Fibroblast of lung (primary cell): ENCODE measurements at places on chromosomes 4 and X.

DNA sequence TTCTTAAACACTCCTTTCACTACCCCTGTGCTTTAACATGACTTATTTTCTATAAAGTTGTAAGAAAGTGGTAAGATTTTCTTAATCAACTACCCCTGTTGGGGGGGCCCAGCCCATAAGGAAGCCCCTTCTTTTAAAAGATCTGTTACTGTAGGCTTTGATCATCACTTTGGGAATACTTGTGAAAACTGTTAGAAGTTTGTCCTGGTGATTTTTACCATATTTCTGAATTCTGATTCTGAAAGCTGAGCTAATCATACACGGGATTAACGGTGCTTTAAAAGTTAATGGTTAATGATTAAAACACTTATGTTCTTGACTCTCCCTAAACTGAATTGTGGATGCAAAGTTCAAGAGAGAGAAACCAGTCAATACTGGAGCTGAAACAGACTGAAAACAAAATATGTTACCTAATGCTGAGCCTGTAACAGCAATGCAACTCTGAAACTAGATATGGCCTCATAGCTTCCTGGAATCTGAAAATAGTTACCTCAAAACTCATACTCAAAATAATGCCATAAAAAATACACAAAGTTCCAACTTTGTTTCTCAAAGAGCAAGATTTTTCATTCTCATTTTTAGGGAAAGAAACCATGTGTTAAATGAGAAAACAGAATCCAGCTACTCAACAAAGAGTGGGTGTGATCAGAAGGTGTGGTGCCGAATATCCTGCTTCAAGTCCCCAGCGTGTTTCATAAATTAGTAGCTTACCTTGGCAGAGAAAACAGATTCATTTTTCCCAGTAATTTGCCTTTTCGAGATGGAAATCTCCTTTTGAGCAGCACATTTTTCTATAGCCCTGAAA is 31.6 kb downstream of the ADH7 start:
- peak; percentile 79 for DNase-seq

- peak; percentile 75 for DNase-seq
Observed at GRCh38 chrX:9352694-9353411, 112.0 kb upstream of the TBL1X start.

DNA sequence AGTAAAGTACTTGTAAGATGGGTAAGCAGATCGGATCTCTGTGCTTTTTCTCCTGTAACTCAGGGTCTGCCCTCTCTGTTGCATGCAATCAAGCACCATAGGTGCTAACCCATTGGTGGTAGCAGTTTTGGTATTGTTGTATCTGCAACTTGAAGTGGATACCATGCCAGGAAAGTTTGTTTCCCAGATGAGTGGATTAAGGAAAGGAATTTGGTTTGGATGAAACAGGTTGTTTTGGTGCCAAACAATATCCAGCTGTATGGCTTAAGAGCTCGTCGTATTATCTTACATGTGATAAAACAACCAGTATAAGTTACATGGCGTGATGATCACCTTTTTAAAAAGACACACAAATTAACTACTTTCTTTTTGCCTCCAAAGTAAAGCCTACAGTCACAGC is 280.9 kb upstream of the TENM3 start:
- peak; percentile 70 for DNase-seq

DNA sequence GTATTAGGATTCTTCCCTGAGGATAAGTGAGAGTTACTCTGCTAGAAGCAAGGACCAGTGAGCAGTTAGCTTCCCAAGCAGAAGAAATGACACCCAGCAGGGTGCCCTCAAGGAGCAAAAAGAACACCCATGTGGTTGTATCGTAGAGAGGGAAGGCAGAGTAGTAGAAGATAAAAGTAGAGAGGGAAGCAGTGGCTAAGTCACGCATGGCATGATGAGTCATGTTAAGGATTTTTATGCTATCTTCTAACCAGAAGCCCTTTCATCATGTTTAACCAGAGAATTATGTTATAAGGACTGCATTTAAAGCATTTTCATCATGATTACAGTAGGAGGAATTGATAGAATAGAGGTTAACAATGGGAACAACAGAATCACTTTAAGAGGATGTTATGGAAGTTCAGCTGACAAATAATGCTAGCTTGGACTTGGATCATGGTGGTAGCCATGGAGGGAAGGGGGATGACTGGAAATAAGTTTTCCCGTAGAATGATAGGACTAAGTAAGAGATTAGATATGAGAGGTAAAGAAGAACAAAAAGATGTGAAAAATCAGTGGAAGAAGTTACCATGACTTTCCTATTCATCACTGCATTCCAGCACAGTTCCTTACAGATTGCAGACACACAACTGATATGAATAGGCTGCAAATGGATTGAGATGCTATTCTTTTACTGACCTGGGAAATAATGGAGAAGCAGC is 383.5 kb upstream of the INTU start:
- peak; percentile 18 for DNase-seq

- no peak for DNase-seq
Observed at GRCh38 chrX:1500701-1501624, 36.0 kb downstream of the P2RY8 start.

DNA sequence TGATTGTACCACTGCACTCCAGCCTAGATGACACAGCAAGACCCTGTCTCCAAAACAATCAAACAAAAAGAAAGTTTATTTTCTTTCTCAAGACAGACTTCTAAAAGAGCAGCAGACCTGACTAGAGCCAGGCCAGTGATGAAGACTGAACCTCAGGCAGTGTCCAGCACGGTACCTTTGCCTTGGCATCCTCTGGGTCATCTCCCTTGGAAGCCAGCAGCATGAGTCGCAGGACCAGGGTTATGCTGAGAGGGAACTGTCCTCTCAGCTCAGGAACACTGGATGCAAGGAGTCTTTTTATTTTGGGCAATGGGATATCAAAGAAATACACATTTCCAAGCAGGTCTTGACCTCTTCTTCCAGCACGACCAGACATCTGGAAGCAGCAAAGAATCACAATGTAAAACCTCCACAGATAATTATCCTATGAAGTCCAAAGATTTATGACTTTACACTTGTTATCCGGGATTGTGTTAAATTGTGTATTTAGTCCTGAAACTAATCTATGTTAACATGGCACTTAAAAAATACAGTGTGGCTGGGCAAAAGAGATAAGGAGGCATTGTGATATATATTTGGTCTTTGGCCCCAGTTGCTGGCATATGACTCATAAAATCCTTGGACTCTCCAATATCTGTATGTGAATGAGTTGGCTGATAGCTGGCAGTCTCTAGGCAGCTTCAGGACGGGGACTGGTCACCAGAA is 66.0 kb upstream of the DDX60 start:
- DNase-seq: no peak

DNA sequence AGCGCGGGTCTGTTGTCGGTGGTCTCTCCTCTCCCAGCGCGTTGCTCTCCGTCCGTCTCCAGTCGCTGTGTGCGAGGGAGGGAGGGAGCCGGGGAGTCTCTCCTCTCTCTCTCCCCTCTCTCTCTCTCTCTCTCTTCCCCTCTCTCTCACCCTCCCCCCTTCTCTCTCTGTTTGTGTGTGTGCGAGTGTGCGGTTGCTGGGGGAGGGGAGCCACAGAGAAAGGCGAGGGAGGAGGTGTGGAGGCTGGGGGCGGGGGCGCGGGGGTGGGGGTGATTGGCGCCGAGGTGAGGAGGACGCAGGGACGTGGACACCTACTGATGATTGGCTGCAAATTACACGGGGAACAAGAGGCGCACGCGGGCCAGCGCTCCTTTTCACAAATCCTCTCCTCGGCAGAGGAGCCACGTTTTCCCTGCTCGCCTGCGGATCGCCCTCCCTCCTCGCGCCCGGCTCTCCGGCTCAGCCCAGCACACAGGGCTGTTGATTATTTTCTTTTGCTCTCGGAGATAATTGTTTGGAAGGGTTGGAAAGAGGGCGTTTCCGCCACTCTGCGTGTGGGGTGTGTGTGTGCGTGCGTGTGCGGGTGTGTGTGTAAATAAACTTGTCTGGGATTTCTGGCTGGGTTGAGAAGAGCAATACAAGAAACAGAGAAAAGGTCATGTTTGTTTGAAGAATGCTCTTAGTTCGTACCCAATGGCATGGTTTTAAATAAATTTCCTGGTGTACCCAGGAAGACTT is at the start of gene CXXC4:
Gene CXXC4 (minus strand): TSS at position 73 of the 738 bp plus-strand sequence. CDS start 3,092 bp downstream, outside the sequence.
- peak; percentile 66 for DNase-seq

DNA sequence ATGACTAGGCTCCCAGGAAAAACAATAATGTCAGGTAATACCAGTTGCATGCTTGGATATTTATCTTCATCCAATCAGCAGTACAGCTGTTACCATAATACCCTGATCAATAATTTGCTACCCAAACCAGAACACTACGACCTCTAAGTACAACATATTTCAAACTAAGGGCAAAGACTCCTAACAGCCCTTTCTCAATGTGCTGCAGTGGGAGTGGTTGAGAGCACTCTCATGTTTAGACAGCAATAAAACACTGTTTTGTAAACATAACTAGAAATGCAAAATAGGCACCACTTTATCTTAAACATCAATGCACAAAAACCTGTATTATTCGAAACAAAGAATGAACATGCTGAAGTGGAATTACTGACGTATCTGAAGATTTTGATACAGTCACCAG is 28.9 kb downstream of the PPARGC1A start:
- DNase-seq: no peak

DNA sequence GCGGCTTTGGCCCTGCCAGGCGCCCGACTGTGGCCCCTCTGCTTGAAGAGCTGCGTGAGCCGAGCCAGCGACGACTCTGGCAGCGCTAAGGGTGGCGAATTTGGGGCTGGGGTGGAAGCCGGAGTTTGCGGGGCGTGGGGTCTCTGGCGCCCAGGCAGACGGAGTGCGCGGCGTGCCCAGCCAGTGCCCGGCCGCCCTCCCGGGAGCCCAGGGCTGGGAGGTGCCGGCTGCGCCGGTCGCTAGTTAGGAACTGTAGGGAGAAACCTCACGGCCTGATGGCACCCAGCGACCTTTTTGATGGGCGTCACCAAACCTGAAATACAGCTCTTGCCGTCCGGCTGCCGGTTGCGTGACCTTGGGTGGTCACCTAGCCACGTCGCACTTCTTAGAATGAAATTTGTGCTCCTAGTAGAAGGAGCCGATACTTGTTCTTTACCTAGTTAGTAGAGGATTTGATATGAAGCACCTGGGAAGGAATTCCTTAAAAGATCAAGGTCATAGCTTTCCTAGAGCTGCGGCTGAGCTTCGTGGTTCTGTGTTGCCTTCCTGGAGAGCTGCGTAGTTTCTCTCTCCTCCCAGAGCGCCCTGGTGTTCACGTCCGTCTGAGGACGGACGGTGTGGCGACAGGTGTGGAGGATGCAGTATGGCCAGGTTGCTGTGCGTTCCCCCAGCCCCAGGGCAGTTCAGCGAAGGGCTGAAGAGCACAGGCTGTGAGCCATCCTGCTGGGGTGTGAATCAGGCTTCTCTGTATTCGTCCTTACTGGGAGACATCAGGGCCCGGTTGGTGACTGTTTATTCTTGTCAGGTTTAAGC is 680 bp downstream of the MAEA start:
- DNase-seq: no peak

- DNase-seq: no peak
Observed at GRCh38 chr4:94591289-94591688, 139.5 kb downstream of the PDLIM5 start.

- no peak for DNase-seq
Observed at GRCh38 chrX:10506781-10507180, 113.6 kb downstream of the MID1 start.

- DNase-seq: no peak
Observed at GRCh38 chrX:41314204-41314603, 19.8 kb upstream of the DDX3X start.

GRCh38 chrX:873016-873415 is 242.4 kb downstream of the SHOX start:
- DNase-seq: no peak

GRCh38 chrX:50103866-50104566 is 96.8 kb downstream of the AKAP4 start:
- DNase-seq: no peak

GRCh38 chrX:104195013-104195412 is 28.8 kb downstream of the FAM199X start:
- DNase-seq: no peak

GRCh38 chr4:180727478-180727877 is 1515.7 kb upstream of the TENM3 start:
- DNase-seq: no peak

DNA sequence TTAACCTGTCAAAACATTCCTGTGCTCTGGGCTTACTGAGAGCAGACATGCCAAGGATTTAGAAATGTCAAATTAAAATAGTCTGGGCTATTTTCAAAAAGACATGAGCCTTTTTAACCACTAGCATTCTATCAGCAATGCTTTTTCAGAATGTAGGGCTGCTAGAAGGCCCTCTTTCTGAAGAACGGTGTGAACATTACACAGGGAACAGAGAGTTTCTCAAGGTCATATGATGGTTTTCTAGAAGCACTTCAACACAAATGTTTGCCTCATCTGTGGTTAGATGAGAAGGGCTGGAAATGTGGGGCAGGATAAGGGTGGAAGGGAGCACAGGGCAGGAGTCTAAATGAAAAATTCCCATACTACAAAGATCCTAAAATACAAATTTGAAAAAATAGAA is 39.3 kb downstream of the GRIA3 start:
- no peak for DNase-seq

DNA sequence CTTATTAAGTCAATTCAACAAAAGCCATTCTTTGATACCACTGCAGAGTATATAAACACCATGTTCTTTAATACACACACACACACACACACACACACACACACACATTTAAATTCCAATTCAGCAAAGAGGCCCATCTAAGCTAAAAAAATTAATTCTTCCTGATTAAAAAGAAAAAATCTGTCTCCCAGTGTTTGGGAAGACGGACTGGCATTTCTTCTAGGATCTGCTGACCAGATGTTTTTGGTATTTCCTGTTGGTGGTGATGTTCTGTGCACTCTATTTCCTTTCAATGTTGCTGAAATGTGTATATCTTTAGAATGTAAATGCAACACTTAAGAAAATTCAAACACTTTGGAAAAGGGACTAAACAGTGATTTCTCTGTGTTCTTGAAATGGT is 243.8 kb downstream of the THOC2 start:
- DNase-seq: peak; percentile 8

- no peak for DNase-seq
Observed at GRCh38 chr4:105129286-105130040, 17.2 kb upstream of the TET2 start.

DNA sequence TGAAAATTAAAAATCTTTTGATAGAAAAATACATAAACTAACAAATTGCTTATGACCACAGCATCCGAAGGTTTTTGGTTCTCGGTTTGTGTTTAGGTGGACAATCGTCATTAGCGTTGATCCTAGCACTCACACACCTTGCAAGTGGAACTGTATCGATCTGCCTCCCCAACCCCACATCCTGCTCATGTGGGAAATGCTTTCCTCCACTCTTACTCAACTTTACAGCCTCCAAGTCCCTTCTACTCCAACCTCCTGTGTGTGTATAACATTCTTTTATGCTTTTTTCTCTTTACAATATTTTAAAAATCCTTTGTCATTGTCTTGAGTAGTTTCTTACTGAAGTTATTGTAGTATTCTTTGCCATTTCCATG is 15.6 kb upstream of the TMEM131L start:
- no peak for DNase-seq

- no peak for DNase-seq
Observed at GRCh38 chrX:23727206-23727605, 15.9 kb downstream of the ACOT9 start.

DNA sequence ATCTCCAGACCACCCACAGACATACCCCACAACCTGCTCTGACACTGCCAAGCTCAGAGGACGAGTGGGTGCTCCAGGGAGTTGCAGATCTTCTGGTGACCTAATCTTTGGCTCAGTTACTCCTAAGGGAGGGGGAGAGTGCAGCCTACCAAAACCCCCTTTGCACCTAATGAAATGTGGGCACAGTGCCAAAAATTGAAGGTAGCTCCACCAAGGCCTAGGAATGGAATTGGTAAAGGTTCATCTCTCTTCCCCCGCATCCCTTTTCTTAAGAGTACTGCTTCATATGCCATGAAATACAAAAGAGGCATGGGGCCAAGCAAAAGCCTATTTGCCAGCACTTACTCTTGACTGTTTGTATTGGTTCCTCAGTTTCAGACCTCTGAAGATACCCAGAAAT is 491.0 kb downstream of the NAF1 start:
- no peak for DNase-seq
